ENCODE measurements at places on chromosomes 12 and 14.

GRCh38 chr12:103538397-103538796 lies 42.6 kb upstream of the C12orf42 start:
- no peak for DNase-seq

- no peak for DNase-seq
Measured at GRCh38 chr14:80164991-80165721, 46.1 kb downstream of the DIO2 start.

DNA sequence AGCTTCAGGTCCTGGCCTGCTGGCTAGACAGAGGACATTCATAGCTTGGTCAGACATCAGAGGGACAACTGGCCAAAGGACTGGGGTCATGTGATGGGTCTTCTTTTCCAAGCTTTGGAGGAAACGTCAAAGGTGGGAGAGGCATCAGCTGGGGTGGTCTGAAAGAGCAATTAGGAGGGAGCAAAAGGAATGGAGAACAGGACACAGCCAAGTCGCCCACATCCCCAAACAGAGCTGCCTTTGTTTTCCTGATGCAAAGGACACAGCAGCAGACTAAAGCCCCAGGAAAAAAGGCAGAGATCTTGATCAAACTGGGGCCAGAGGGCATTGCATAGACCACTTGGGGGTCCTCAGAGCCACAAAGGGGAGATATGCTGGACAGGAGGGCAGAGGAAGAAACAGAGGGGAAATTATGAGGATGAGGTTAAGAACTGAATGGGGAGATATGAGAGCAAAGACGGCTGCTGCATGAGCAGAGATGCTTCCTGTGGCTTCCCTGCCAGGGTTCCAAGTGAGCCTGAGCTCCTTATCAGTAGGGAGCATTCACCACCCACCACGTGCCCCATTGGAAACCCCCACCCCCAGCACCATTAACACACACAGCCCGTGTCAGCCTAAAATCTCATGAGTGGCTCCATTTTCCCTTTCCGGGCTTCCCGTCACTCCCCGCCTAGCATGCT lies 62.4 kb downstream of the ANO2 start:
- DNase-seq: no peak

- no peak for DNase-seq
Measured at GRCh38 chr12:64670019-64670418, 59.7 kb downstream of the RASSF3 start.

DNA sequence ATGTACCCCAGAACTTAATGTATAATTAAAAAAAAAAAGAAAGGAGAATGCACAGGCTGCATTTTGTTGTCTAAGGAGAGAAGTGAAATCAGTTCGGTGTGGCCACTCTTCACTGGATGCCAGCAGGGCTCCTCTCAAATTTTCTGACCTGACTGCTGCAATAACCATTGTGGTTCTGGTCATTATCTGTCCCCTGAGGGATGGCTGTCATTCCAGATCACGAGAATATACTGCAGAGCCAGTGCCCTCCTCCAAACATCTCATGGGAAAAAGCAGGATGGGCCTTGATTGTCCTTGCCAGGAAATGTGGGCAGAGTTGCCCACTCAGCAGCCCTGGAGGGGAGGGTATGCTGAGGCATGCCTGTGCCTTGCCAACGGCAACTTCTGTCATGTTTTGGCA lies 139.1 kb downstream of the SLC8A3 start:
- no peak for DNase-seq

DNA sequence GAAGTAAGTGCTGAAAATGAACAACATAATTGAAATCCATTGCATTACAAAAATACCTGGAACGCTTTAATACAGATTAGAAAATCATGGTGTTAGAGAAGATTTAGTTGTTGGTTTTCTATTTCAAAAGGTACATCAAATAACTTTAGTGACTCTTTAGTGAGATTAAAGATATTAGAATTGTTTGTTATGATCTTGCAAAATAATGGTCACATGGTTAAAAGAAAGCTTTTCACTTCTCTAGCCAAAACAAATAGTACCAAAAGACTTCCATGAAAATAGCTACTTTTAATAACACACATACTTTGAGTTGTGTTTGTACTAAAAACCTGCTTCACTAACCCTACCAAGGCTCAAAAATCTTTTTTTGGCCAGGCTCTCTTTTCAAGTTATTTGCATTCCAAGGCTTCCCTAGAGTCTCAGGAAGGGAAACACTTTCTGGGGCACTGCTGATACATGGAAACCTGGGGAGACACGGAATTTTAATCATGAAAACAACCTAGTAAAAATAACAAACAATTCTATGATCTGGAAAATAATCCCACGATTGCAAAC lies at the start of gene SLCO1A2:
Gene SLCO1A2 (minus strand): TSS at position 147 of the 555 bp plus-strand sequence. CDS start 270 bp downstream, outside the sequence.
- DNase-seq: no peak

GRCh38 chr14:103742499-103743255 lies 27.1 kb downstream of the ZFYVE21 start:
- no peak for DNase-seq

DNA sequence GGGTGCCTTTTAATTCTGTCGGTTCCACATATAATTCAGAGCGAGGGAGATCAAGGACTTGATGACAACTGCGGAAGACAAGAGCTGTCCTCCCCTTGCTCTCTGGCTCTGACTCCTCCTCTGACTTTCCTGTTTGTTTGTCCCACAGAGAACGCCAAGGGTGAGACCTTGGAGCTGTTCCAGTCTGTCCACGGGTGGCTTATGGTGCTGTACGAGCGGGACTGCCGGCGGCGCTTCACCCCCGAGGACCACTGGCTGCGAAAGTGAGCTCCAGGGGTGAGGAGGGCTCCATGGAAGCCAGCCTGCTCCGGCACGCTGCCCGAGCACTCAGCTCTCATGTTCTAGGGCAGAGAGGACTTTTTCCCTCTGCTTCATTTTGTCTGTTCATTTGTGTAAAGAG lies 32.8 kb downstream of the UBE3B start:
- DNase-seq: no peak

DNA sequence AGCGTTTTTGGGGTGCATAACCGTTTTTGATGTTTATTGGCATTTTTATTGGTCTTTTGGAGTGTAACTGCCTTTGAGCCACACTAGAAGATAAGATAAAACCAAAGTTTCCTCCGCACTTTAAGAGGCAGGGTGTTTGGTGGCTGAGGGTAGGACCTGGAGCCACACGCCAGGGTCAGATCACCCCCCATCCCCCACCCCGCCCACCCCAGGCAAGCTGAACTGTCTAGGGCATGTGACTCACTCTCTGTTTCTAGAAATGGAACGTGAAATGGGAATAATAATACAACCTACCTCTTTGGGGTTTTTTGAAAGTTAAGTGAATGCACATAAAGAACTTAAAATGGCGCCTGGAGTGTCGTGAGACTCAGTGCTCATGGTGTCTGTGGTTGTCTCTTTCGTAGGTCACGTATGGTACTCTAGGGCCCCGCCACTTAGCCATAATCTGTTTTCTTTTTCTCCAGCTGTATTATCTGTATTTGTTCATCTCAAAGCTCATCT lies 56.0 kb downstream of the PPP2R5C start:
- DNase-seq: no peak

DNA sequence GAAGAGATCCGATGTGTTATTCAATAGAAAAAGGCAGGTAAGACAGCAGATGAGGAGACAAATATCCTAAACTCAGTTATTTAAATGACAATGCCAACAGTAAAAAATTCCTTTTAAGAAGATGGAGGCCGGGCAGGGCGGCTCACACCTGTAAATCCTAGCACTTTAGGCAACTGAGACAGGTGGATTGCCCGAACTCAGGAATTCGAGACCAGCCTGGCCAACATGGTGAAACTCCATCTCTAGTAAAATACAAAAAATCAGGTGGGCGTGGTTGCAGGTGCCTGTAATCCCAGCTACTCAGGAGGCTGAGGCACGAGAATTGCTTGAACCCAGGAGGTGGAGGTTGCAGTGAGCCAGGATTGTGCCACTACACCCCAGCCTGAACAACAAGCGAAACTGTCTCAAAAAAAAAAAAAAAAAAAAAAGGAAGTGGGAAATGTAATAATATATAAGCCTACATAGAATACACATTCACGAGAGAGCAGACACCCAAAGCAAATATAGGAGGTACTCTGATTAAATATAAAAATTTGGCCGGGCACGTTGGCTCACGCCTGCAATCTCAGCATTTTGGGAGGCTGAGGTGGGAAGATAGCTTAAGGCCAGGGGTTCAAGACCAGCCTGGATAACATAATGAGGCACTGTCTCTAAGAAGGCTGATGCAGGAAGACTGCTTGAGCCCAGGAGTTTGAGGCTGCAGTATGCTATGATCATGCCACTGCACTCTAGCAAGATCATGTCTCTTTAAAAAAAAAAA lies 19.0 kb downstream of the CORO1C start:
- no peak for DNase-seq

DNA sequence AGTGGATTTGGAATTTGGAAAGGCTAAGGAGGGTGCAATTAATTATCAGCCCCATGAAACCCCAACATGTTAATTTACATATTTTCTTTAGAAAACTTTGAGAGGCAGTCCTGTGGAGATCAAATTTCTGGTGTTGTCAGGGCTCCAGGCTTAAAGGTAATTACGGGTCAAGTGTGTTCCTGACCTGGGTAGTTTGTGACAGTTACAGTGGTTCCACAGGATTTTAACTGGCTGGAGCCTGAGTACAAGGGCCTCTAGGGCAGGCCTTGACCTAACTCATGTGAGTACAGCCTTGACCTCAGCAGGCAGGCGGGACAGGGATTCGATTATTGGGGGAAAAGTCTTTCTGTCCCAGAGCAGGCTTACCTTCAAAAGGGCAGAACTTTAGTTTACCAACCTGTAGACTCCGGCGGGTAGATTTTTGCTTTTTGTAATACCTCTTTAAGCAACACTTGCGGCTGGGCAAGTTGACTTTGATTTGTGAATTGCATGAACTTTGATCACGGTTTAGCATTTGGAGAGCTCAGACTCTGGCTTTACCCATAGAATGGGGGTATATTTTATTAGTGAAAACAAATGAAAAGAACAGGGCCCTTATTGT lies 8.4 kb upstream of the PPTC7 start:
- no peak for DNase-seq

DNA sequence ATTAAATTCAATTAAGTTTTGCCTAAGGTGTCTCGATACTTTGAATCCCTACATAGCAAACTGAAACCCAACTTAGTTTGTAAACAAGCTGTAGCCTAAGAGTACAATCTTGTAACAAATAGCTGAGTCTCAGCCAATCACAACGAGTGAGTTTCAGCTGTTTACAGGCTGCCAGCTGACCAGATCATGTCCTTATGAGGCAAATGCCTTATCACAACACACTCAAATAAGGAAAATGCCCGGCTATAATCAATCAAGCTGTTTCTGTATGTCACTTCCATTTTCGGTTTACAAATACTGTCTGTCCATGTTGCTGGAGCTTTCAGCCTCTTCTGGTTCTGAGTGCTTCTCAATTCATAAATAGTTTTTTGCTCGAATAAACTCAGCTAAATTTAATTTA lies 943.8 kb downstream of the SLC16A7 start:
- peak; percentile 1 for DNase-seq

DNA sequence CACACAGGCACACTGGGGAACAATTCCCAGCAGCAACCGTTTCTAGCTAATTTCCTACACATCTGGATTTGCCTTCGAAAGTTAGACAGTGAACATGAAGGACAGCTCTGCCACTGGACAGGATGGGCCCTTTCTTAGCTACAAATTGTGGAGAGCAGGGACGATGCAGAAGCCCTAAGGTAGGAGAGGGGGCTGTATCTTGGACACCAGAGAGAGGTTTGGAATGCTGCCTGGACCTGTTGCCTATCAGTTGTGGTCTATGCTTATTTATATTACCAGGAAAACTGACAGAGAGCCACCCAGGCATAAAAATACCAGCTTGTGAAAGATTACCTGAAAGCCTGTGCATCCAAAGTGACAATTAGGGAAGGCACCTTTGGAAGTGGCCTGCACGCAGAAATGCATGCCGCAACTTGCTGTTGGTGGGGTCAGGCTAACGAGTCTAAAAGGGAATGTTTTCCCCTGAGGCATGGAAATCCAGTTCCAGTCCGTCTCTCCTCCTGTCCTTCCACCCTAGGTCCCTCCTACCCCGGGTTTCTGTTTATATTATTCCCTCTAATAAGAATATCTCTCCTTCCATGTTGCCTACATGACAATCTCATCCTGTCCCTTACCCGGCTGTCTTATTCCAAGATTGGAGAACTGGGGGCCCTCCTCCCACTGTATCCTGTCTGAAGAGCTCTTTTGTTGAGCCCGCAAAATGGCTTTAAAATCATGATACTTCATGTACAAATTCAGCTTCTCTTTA lies 60.2 kb downstream of the MDM2 start:
- no peak for DNase-seq

- DNase-seq: no peak
Measured at GRCh38 chr12:92186038-92186470, 40.4 kb upstream of the BTG1 start.

All from AG08396 (cell line).